IPS DF 19.7 (cell line): ENCODE measurements at places on chromosomes 1 and 21.

- DNase-seq, result no peak
These were observed 15.0 kb downstream of the PIK3C2B start for GRCh38 chr1:204479387-204480136.

DNA sequence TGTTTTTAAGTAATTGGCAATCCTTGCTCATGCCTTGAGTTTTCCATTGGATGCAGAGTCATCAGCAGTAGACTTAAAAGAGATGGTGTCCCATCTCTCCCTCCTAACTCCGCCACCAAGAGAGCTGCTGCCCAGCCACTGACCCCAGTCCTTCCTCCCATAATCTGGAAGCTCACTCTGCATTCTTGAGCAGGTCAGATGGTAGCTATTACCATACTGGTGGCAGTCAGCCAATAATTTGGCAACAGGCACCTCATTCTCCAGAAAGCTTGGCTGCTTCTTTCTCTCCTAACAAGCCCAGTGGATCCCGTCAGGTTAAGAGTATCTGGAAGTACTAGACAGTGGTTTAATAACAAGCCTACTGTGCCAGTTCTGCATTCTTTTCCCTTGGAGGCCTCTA is 272.1 kb downstream of the ZNF648 start:
- no peak for DNase-seq

- DNase-seq, result no peak
These were observed 54.4 kb upstream of the RIPK4 start for GRCh38 chr21:41821081-41821755.

DNA sequence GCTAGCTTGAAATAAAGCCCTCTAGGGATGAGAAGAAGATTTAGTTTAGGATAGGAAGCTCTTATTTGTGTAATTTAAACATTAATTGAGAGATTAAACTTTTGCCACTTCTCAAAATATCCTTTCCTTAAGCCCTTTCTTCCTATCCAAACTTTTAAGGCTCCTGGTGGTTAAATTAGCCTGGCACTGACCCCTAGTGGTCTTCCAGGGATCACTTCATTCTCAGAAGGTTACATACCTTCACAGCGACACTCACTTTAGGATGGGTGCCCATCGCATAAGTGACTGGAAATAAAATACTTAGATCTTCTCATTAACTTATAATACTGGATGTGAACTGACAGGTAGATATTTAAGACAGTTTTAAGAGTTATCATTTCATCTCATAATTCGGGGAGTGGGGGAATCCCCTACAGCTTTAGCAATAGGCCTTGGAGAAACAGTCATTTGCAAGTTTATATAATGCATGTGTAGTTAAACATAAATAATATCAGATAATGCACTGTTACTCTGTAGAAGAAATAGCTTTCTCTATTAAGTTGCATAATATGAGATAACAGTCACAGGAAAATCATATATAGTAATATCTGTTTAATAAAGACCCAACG is 7.4 kb downstream of the LHX9 start:
- no peak for DNase-seq

GRCh38 chr1:192889082-192889481 is 80.2 kb downstream of the RGS2 start:
- no peak for DNase-seq

DNA sequence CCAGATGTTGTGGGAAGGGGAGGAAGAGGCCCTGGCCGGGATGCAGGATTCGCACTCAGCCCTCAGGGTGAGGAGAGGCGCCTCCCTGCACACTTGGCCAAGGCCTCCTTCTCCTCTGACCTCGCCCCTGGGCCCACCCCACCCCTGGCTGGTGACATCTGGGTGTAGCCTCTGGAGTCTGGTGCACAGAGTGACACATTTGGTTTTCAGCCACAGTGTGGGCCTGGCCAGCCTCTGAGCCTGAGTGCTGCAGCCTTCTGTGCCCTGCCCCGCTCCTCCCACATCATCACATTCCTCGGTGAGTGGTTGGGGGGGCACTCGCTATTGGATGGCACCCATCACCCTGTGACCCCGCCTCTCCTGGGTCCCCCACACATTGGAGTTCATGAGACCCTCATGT is 45.8 kb downstream of the PRDM16 start:
- DNase-seq, result no peak

- DNase-seq, result no peak
These were observed 14.8 kb upstream of the NCMAP start for GRCh38 chr1:24540906-24541710.

DNA sequence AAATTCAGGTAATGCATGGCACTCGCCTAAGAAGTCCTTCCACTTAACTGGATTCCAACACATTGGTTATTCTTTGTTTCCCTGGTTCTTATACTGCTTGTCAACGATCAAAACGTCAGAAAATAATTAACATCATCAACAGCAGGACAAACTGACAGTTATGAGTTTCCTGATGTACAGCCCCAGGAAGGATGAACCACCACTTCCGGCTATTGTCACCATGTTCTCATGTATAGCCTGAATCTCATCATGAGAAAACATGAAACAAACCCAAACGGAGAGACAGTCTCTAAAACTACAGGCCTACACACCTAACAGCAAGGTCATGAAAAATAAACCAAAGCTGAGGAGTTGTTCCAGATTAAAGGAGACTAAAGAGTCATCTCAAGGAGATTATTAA is 60.5 kb upstream of the FBXO28 start:
- no peak for DNase-seq

DNA sequence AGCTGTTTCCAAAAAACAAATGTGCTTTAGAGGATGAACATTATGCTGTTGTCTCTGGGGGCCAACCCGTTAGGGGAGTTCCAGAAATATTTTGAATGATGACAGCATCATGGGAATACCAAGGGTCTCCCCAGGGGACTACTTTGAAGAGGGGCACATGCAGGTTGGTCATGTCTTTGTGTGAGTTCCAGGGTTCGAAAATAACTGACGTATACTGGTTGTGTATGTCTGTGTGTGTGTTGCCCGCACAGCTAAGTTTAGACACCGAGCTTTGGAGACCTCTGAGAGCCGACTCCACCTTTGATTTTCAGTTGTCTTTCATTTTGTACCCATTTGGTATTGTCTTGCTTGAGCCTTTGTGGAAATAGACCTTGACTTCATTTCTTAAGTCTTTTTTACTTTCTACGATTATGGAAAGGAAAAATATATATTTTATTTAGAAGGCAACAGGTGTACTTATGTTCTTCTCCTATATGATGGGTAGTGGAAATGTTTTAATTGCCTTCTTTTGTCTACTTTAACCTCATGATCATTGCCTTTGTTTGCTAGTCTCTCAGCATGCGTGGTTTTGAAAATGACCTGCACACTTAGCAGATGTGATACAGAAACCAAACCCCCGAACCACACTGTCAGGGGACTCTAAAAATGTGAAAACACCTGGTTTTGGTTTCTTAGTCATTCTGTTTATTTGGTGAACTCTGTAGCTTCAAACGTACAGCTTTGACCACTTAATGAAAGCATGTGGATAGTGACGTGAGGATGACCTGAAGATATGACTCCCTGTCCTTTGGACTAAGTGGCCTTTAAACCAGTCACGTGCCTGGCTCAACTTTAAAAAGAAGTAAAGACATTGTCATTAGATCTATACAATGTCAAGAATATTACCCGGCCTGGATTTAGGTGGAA is 56.5 kb downstream of the GALNT2 start:
- DNase-seq, result no peak

DNA sequence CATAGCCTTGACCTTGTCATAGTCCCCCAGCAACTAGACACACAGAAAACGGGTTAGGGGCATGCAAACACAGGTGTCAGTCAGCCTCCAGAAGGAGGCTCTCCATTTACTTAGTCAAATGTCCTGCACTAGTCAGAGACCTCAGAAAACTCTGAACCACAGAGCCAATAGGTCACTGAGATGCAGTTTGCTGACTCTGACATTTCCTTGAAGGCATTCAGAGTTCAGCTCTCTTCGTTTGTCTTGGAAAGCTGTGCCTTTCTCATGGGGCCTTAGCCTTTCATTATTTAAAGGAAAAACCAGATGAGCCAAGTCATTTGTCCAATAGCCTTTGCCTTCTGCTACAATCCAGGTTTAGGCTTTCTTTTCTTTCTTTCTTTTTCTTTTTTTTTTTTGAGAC is 3.5 kb downstream of the OLFML2B start:
- no peak for DNase-seq

- DNase-seq, result no peak
These were observed 376.4 kb downstream of the BRINP2 start for GRCh38 chr1:177547200-177547599.

DNA sequence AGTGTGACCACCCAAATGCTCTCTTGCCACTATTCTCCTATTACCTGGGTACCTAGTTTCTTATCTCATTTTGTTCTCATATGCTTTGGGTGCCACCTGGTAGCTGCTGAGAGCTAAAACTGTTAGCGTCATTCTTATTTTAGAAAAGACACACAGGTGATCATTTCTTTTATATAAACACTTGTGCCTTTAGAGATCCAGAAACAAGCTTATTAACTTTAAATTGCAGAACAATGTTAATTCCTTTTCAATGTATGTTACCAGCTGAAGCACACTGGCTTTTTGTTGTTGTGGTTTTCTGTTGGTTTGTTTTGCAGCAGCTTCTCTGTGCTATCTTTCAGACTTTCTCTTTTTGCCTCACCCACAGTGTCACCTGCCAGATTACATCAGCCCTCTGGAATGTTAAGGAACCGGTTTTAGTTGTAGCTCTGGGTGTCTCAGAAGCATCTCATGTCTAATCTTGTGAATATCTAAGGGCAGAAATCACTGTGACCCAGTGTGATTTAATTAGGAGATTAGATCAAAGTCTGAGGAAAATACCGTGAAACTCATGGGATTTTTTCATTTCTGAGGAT is 43.4 kb upstream of the SLC19A2 start:
- DNase-seq, result peak; percentile 77

DNA sequence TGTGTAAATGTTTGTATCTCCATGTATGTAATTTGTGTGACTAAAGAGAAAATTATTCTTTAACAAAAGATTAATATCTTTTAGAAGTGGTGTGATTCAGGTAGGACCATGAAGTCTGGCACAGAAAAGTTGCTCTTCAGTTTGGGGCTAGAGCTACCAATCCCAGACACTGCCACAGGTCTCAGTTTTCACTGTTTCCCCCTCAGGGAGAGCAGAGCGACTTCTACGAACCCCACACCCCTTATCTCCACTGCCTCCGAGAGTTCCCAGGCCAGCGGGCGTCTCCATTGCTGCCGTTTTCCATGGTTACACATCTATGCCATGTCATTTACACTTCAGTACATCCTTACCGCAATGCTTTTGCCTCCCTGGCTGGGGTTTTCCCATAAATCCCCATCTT is 93.0 kb upstream of the SMYD2 start:
- DNase-seq, result no peak

DNA sequence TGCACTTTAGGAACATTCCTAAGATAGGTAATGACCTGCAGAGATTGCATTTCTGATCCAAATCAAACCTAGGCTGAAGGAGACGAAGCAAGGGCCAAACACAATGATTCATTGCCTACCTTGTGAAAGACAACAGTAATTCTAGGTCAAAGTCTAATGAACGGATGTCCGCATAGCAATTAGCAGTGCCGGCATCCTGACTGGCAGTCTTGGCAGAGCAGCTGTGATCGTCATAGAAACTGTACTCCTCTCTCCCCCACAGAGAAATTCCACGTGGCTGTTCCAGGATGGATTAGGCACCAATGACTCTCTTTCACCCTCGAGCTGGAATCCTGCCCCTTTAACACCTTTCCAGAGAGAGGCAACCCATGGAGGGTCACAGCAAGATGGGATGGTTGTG is 28.9 kb upstream of the VAV3 start:
- no peak for DNase-seq

GRCh38 chr1:235938709-235939479 is 72.2 kb upstream of the LYST start:
- DNase-seq, result no peak

DNA sequence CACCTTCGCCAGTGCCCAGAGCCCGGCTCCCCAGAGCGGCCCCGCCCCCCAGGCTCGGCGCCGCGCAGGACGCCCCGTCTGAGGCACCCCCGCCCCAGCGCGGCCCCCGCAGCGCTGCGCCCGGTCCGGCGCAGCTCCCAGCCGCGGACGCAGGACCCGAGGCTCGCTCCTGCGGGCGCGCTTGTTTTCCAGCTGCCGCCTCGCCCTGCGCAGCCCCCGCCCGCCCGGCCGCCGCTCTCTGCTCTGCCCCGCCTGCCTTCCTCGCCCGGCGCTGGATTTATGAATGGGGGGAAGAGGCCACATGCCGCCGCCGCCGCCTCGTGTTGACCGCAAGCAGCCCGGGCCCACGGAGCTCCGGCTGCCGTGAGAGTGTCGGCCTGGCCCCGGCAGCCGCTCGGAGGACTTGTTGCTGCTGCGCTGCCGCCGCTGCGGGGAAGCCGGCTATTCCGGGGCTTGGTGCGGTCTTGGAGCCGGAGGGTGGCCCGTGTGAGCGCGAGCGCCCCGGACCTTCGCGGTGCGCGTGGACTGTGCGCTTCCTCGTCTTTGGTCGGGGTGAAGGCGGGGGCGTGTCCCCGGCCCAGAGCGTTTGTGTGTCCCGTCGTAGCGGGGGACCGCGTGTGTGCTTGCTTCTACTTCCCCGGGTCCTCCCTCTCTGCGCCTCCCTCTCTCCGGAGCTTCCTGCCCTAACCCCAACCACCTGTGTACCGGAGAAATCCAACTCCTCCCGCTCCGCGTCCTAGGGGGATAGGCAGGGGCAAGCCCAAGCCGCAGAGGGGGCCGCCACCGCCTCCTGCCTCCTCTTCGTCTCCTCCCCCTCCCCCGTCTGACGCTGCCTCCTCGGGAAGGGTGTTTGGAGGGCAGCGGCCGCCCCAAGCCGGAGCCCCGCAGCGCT is 736 bp downstream of the KCNC4 start:
- no peak for DNase-seq

- no peak for DNase-seq
These were observed 4.9 kb downstream of the TMEM9 start for GRCh38 chr1:201149400-201149799.

GRCh38 chr1:45765999-45766792 is 15.7 kb upstream of the IPP start:
- no peak for DNase-seq

- no peak for DNase-seq
These were observed 1568.3 kb downstream of the AMY1C start for GRCh38 chr1:105317976-105318375.

DNA sequence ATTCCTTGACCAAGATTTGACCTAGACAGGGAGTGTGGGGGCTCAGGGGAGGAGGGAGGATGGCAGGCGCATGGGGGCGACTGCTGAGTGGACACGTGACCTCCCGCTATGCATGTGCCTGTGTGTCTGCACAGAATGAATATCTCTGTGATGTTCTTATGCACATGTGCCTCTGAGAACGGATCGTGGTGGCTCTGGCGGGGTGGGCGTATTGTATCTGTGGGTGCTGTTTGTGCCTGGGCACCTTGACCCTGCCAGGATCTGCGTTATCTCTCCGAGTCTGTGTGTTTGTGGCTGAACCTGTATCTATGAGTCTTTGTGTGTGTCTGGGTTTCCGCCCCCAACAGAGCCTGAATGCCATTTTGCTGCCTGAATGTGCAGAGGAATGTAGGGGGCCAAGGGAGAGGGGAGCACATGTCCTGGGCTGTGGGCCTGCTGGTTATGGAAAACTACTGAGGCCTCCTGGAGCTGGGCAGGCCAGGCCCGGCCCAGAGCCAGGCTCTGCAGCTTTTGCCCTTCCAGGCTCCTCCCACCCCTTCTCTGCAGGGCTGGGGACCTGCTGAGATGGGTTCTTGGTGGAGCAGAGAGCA is 102.5 kb downstream of the EBNA1BP2 start:
- no peak for DNase-seq

GRCh38 chr1:212410231-212410820 is 4.4 kb downstream of the PACC1 start:
- DNase-seq, result no peak

GRCh38 chr1:94792473-94793295 is 27.5 kb upstream of the SLC44A3 start:
- no peak for DNase-seq
